Activated CD4-positive, alpha-beta T cell treated with anti-CD3 and anti-CD28 coated beads for 36 hours (primary cell): ENCODE measurements at places on chromosomes 11 and 22.

- DNase-seq: no peak
These were observed 3.3 kb downstream of the CD248 start for GRCh38 chr11:66313321-66314185.

- no peak for DNase-seq
These were observed 137.4 kb downstream of the PLEKHA7 start for GRCh38 chr11:16876837-16877236.

GRCh38 chr22:44583061-44583760, 85.2 kb upstream of the RTL6 start:
- DNase-seq: no peak

- DNase-seq: no peak
These were observed 2.6 kb upstream of the LRFN4 start for GRCh38 chr11:66854231-66854661.

GRCh38 chr11:68743539-68743938, 7.8 kb downstream of the TESMIN start:
- DNase-seq: no peak

DNA sequence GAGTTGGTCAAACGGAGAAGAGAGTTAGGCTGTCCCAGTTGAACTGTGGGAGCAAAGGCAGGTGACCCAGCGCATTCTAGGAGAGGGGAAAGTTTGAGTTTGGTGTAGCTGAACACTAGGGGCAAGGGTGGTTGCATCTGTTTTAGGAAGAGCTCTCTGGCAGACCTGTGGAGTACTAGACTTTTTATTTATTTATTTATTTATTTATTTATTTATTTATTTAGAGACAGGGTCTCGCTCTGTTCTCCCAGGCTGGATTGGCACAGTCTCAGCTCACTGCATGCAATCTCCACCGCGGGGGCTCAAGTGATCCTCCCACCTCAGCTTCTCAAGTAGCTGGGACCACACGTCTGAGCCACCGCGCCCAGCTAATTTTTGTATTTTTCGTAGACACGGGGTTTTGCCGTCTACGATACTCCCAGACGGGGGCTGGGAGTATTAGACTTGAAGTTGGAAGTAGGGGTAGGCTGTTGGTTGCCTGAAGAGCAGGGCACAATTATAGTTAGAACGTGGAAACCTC, 950 bp upstream of the ACER3 start:
- DNase-seq: peak; percentile 5

DNA sequence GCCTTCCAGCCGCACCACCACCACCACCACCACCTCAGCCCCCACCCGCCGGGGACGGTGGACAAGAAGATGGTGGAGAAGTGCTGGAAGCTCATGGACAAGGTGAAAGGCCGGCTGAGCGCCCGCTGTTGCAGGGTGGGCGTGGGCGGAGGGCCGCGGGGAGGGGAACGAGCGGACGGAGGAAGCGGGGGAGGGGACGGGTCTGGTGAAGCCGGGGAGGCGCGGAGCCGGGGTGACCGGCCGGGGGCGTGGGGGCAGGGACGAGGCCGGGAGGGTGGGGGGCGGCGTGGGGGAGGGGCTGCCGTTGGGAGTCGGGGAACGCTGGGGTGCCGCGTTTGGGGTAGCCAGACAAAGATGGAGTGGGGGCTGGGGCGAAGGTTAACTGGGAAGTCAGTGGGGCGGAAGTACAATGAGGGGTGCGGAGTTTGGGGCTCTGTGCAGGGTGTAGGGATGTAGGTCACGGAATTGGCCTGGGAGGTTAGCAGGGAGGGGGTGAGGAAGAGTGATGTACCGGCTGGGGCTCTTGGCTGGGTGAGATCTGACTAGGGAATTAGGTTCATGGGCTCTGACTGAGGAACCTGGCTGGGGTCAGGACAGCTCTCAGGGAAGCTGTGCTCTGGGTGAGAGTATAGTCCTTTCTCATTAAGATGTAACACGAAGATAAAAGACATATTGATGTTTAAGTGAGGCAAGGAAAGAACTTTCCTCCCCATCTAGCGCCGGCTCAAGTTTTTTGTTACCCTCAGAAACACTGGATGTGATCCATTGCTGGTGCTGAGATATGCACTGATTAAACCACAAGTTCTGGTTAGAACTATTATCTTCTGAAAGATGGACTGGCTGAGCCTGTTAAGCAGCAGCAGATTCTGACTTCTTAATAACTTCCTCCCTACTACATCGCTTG, 624 bp downstream of the CBL start:
- peak; percentile 78 for DNase-seq

DNA sequence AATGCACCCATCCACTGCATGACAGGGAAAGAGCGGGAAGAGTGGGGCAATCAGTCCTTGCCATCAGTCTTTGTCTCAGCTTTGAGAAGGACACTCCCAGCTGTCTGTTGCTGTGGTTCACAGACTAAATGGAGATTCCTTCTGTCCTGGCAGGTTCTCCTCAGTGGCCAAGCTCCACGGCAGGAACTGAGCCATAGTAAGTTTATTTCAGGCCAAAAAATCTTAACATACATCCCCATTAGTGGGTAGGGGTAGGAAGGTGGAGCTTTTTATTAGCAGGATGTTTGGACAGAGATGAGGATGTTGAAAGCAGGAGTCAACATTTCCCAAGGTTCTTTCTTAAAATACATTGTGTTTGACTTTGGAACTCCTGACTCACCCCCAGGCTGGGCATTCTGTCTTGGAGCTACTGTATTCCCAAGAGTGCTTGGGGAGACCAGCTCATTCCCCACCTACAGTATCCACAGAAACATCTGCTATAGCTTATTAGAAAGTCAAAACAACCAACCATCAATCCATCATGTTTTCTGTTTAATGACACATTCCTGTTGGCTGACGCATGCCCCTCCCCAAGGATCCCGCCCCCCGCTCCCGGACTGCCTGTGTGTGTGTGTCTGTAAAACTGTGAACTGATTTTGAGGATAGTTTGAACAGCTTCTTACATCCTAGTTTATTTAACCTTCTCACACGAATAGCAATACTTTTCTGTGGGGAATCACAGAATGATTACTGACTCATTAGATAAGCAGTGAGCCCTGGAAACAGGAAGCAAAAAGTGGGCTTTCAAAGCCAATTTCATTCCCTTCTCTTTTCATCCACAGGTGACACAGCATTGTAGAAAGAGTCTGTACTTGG, 109.5 kb downstream of the CCDC81 start:
- DNase-seq: no peak

GRCh38 chr11:34749666-34750659, 129.1 kb downstream of the EHF start:
- DNase-seq: no peak

- DNase-seq: no peak
These were observed 1309.6 kb upstream of the RAG2 start for GRCh38 chr11:37907436-37908218.

DNA sequence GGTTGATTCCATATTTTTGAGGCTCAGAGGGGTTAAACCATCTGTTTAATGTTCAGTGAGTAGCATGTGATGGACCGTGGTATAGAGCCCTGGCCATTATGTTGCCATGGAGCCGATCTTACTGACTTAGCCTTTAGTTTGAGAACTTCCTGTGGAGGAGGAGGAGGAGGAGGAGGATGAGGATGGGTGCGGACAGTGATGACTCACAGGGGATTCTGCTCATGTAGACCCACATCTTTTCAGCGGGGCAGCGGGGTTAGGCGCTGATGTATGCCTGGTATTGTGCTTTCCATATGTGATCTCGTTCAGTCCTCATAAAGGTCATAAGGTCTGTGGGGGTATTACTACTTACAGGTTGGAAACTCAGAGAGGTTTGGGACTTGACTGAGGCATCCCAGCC, 13.9 kb downstream of the STX3 start:
- DNase-seq: no peak

DNA sequence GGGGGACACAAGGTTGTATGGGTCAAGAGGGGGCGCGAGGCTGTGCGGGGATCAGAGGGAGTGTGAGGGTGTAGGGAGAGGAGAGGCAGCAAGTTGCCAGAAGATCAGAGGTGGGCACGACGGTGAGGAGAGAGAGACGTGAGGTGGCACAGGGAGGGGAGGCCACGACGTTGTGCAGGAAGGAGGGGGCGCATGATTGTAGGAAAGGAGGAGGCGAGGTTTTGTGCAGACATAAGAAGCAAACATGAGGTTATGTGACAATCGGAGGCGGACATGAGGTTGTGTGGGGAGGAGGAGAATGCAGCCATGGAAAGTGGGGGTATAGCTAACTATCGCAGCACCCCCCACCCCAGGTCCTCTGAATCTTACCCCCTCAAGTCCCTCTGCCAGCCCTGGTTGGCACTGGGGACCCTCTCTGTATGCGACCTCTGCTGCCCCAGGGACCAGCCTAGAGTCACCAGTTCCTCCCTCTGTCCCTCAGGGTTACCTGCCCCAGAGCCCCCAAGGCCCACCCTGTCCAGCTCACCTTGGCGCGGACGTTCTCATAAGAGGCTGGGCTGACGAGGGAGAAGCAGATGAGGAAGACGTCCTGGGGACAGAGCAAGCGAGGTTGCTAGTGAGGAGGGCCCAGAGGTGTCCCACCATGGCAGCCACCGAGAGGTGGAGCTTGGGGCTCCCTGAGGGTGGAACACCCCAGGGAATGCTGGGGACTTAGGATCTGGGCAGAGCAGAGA, 12.5 kb downstream of the RAC2 start:
- peak; percentile 82 for DNase-seq

DNA sequence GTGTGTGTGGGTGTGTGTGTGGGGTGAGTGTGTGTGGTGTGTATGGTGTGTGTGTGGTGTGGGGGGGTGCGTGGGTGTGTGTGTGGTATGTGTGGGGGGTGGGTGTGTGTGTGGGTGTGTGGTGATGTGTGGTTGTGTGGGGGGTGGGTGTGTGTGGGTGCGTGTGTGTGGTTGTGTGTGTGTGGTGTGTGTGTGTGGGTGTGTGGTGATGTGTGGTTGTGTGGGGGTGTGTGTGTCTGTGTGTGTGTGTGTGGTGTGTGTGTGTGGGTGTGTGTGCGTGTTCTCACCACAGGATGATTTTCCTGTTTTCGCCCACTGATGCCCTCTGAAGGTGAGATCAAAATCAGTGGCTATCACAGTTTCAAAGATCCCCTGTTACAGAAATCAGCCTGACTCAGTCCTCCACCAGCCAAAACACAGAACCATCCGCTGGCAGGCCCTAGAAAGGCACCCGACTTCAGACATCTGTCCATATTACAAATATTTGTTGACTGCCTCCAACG, 24.7 kb downstream of the CPT1A start:
- DNase-seq: peak; percentile 44

DNA sequence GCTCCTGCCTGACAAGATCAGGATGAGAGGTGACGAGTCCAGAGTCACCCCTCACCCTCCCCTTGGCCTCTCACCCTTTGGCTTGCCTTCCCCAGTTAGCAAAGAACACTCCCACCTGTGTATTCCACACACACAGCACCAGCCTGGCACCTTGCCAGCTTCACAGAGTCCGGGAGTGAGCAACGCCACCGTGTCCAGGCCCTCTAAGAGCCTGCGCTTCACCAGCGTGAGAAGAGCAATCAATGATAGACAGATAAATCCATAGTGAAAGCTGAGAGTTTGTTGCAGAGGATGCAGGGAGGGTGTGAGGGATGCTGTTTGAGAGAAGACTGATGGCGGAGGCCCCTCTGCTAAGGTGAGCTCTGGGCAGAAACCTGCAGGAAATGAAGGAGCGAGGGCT, 404.5 kb downstream of the LARGE1 start:
- DNase-seq: no peak

DNA sequence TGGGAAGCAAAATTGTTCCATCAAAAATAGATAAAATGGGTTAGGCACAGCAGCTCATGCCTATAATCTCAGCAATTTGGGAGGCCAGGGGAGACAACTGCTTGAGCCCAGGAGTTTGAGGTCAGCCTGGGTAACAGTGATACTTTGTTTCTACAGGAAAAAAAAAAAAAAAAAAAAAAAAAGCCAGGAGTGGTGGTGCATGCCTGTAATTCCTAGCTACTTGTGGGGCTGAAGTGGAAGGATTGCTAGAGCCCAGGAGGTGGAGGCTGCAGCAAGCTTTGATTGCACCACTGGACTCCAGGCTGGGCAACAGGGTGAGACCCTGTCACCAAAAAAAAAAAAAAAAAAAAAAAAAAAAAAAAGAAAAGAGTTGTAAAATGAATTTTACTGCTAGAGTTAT, 49.6 kb downstream of the KIF18A start:
- no peak for DNase-seq

GRCh38 chr11:67469508-67469811, 409 bp upstream of the TMEM134 start:
- DNase-seq: no peak

GRCh38 chr11:128462922-128463321, 124.4 kb downstream of the ETS1 start:
- DNase-seq: no peak

GRCh38 chr11:11600288-11600687, 21.5 kb downstream of the GALNT18 start:
- DNase-seq: no peak

DNA sequence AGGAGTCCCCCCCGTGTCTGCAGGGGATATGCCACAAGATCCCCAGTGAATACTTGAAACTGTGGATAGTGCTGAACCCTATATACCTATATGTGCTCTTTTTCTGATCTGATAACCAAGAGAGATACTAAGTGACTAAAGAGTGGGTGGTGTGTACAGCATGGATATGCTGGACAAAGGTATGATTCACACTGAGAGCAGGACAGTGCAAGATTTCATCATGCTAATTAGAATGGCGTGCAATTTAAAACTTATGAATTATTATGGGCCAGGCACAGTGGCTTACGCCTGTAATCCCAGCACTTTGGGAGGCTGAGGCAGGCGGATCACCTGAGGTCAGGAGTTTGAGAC, 90.2 kb upstream of the ALKBH3 start:
- no peak for DNase-seq

- no peak for DNase-seq
These were observed 18.3 kb upstream of the MICALL1 start for GRCh38 chr22:37887584-37888378.

DNA sequence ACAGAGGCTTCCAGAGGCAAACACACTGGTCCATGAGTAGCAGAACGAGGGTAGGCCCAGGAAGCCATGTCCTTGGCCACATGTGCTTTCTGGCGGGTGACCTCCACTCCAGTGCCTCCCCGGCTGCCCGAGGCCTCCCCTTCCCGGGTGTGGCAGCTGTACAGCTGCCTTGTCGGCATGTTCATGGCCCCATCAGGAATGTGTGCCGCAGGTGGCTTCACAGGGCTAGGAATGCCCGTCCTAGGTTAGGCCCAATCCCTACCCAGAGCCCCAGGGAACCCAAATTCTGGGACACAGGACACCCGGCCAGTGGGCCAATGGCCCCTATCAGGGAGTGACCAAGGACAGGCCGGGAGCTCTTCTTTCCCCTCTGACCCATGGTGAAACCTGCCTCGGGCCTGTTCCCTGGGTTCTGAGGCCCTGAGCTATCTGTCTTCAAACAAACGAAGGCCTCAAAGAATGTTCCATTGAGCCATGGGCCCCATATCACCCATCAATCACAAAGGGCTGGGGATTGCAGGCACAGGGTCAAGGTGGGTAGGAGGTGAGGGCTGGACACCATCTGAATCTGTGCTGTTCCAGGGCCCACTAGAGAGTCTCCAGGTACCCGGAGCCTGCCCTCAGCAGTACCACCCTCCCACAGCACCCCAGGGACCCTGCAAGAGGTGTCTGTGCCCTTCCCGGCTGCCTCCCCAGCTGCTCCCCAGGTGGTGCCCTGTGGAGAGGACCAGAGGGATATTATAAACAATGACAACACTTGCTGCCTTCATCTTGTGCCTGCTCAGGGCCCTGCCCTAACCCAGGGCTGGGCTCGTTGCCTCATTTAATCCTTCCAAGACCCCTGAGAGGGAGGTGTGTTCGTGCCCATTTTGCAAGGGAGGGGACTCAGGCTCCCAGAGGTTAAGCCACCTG, 4.0 kb upstream of the CDKN1C start:
- DNase-seq: no peak
